ENCODE measurements at places on chromosomes 7 and 10.

DNA sequence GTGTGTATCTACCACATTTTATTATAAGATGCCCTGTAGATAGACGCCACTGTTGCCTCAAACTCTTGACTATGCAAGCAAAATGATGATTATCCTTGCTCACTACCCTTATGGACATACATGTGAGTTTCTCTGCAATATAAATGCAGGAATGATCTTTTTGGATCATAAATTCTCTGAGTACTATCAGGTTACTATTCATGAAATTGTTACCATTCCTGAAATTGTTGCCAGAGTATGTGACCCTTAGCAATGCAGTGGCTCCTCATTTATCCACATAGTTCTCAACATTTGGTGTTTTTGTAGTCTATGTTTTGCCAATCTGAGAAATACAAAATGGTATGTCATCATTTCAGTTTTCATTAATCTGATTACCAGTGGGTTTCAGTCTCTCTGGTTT lies 166.2 kb upstream of the FAM3C start:
- peak; percentile 71 for DNase-seq

GRCh38 chr10:116223289-116223688 lies 49.7 kb downstream of the GFRA1 start:
- DNase-seq = no peak

- DNase-seq = peak; percentile 23
Measured at GRCh38 chr7:15174485-15174884, 271.9 kb upstream of the DGKB start.

- no peak for DNase-seq
Measured at GRCh38 chr10:37976880-37977203, 395 bp upstream of the ZNF25 start.

- no peak for DNase-seq
Measured at GRCh38 chr7:6505685-6506559, 45.3 kb downstream of the GRID2IP start.

- DNase-seq = peak; percentile 59
Measured at GRCh38 chr10:19815731-19816410, 361 bp upstream of the PLXDC2 start.

DNA sequence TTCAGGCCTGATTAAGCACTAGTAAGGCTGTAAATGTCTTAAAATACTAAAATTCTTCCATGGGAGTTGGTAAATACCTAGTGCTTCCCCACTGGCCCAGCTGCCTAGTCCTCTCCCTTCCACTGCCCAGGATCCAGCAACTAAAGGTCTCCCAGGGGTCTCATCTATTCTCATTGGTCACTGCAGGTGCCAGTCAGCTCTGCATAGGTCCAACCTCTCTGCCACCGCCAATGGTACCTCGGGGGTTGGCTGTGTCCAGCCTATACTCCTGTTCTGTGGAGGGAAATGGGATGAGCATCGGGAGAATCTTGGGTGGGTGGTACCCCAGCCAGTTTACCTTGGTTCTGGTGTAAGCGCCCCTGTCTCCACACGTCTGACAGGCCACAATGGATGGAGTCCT lies 6.1 kb upstream of the CREB5 start:
- peak; percentile 33 for DNase-seq

- no peak for DNase-seq
Measured at GRCh38 chr7:140390466-140391190, 7.7 kb downstream of the SLC37A3 start.

DNA sequence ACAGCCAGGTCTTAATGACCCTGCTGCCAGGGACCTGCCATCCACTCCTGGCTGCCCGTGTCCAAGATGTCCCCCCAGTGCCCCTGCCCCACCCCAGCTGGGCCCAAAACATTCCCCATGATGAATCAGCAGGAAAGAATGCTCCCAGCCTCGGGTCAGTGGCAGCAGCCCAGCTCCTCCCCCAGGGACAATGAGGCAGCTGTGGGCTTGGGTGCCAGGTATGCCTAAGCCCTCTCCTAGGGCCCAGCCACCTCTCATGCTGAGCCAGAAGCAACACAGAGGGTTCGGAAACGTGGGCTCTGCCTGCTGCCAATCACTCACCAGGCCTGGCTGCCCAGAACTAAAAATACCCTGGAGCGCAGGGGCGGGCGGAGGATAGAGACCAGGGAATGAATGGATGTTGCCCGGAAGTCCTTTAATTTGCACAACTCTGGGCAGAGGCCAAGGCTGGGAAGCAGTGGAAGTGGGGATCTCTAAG lies 1.5 kb upstream of the LOXL4 start:
- peak; percentile 86 for DNase-seq

DNA sequence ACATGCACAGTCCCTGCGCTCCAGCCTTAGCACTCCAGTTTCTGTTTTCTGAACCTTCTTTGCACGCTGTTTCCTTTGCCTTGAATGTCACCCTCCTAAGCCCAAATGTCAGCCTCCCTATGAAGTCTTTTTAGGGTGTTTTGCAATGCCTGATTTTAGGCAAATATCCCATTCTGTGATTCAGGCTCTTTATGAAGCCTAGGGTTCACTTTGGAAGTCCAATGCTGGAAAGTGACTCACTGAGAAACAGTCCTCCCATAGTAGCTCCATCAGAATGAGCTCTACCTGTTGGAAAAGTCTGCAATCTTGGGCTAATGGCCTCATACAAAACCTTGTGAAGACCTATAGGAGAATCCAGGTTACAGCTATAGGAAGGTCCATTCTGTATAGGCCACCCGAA lies 5.3 kb downstream of the LAMB4 start:
- no peak for DNase-seq

GRCh38 chr10:128178302-128178958 lies 52.2 kb upstream of the MKI67 start:
- no peak for DNase-seq

GRCh38 chr7:5671046-5671445 lies 110.4 kb downstream of the RNF216 start:
- peak; percentile 35 for DNase-seq

- DNase-seq = peak; percentile 98
Measured at GRCh38 chr7:47651355-47652317, 69.7 kb upstream of the TNS3 start.

GRCh38 chr7:12258074-12258473 lies 47.0 kb downstream of the TMEM106B start:
- no peak for DNase-seq

DNA sequence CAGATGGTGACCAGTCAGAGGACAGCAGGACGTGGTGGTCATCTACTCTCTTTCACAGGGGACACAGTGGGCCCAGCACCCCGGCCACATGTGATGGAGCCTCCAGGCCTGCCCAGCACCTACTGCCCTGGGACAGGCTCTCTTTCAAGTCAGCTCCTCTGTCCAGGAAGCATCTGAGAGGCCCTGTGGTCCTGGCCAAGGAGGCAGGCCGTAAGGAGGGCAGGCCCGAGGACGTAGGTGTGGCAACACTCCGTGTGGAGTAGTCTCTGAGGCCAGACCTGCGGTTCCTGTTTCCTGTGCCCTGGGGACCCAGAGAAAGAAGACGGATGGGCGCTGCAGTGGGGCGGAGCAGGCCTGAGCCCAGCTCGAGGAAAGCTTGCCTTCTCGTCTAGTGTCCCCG lies 179.2 kb downstream of the EBF3 start:
- no peak for DNase-seq

- DNase-seq = peak; percentile 31
Measured at GRCh38 chr7:4144811-4145510, 537.1 kb upstream of the FOXK1 start.

DNA sequence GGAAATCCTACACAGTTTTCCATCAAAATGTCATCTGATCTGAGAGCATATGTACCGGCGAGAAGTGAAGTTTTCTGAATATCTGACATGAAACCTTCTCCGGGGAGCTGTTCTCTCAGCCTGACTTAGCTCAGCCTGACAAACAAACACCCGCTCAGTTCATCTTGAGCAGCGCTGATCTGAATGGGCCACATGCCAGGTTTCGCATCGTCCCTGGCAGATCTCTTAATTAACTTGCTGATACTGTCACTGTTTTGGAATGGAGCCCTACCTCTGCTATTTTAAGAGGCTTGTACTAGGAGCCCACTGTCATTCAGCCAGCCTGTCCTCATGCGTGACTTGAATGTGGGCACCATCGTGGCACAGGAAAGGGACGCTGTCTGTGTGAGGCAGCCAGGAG lies 109.2 kb downstream of the STRA8 start:
- peak; percentile 1 for DNase-seq

- DNase-seq = no peak
Measured at GRCh38 chr7:153399554-153399940, 640.0 kb downstream of the ACTR3B start.

- DNase-seq = no peak
Measured at GRCh38 chr7:106031300-106032035, 68.4 kb downstream of the CDHR3 start.
